ENCODE measurements at places on chromosomes 1 and 21.

DNA sequence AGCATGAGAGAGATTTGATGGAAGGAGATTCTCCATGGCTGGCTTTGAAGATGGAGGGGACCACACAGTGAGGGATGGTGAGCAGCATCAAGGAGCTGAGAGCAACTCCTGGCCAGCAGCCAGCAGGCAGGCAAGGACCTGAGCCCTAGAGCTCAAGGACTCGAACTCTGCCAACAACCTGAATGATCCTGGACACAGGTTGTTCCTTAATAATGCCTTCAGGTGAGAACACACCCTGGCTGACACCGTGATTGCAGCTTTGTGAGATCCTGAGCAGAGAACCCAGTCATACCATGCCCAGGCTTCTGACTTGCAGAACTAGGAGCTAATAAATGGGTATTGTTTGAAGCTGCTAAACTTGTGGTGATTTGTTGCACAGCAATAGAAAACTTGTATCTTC lies 183.1 kb downstream of the LMX1A start:
- no peak for DNase-seq

DNA sequence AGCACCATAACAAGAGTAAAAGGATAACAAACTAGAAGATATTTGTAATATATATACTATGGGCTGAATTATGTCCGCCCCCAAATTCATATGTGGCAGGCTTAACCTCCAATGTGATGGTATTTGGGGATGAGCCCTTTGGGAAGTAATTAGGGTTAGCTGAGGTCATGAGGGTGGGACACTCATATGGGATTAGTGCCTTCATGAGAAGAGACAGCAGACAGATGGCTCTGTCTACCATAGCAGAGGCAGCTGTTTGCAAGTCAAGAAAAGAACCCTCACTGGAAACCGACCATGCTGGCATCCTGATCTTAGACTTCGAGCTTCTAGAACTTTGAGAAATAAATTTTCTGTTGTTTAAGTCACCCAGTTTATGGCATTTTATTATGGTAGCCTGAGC lies 303.6 kb downstream of the LMO4 start:
- no peak for DNase-seq

DNA sequence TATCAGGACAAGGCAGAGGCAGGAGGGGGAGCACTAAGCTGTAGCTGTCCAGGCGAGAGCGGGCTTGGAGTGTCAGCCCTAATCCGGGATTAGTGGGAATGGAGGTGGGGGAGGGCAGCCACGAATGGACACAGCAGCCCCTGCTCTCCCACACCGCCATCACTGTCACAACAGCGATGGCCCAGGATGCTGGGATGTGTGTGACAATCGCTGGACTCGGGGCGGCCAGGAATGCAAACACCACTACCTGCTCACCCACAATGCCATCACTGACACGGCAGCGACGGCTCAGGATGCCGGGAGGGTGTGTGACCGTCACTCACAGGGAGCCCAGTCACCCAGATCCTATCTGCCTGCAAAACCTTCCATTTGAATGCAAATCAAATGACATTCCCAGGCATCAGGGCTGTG lies 2.9 kb downstream of the C2CD2 start:
- no peak for DNase-seq

DNA sequence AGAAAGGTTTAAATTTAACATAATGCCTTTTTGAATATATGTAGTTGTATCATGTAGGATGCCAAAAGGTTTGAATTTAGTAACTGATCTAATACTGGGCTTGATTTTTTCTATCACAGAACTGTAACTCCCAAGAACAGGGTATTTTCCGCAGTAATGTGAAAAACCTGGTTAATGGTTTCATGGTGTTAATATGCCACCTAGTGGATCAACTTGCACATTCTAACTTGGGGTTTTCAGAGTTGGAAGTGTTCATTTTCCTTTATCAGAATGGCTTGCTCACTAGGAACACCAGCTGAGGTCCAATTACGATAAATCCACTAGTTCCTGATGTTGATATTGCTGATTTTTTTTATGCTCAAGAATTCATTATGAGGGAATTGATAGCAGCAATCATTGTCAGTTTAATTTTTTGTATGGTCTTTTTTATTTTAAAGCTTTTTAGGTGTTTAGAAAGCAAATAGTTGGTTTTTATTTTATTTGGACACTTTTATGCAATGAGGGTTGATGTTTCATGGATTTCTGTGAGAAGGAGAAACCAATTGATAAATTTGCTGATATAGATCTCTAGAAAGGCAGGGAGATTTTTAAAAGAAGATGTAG lies 157.2 kb downstream of the PLA2G4A start:
- DNase-seq = no peak

GRCh38 chr1:155080312-155081228 lies 1.9 kb downstream of the EFNA3 start:
- DNase-seq = no peak

- no peak for DNase-seq
Measured at GRCh38 chr1:243254233-243254926, 701 bp downstream of the CEP170 start.

GRCh38 chr1:86207323-86207722 lies 50.8 kb upstream of the COL24A1 start:
- peak; percentile 96 for DNase-seq

GRCh38 chr1:89719502-89720306 lies 86.8 kb downstream of the LRRC8C start:
- no peak for DNase-seq

DNA sequence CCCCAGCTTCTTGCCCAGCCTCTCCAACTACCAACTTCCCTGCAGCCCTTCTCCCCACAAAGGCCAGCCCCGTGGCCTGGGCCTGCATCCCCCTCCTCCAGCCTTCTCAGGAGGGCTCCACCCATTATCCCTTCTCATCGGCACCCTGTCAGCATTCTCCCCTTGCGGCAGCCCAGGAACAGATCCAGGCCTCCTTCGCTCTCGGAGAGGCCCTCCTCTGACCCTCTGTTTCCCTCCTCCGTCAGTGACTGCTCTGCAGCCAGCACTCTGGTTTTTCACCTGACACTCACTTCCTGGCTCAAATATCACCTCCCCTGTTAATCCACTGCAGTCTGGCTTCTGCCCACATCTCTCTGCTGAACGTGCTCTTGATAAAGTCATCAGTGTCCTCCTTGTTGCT lies 17.5 kb downstream of the ADGRB2 start:
- no peak for DNase-seq

- no peak for DNase-seq
Measured at GRCh38 chr1:42211224-42211623, 46.7 kb upstream of the GUCA2A start.

GRCh38 chr1:161486806-161487741 lies 18.2 kb upstream of the FCGR2A start:
- peak; percentile 49 for DNase-seq

DNA sequence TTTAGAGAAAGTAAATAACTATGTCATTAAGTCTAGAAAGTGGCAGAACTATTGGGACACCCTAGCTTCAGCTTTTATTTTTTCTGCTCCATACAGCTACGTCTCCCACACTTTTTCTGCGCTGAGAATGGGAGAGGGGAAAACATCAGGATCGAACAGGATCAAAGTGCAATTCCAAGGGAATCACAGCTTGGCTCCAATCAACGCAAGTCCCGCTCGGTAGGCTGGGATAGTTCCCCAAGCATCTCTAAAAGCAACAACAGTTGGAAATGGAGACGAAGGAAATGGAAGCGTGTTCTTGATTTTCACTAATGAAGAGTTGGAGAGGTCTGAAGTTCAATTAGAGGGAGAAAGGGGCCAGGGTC lies 536 bp downstream of the HMGCL start:
- no peak for DNase-seq

DNA sequence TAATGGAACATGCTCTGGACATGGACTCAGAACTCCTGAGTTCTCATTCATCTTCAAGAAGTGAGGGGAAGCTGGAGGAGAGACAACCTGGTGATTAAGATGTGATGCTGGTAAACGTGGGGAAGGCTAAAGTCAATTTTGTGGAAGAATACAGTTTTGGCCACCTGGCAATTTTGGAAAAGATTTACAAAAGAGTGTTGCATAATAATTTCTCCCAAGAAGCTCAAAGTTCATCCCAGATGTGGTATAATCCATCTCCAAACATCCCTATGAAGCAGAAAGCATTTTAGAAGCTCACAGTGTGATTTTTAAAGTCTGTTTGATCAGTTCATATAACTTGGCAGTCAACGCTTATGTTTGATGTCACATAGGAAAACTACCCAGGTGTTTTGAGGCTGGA lies 208.7 kb downstream of the LMX1A start:
- DNase-seq = no peak

GRCh38 chr1:8727809-8728213 lies 89.6 kb downstream of the RERE start:
- DNase-seq = no peak

DNA sequence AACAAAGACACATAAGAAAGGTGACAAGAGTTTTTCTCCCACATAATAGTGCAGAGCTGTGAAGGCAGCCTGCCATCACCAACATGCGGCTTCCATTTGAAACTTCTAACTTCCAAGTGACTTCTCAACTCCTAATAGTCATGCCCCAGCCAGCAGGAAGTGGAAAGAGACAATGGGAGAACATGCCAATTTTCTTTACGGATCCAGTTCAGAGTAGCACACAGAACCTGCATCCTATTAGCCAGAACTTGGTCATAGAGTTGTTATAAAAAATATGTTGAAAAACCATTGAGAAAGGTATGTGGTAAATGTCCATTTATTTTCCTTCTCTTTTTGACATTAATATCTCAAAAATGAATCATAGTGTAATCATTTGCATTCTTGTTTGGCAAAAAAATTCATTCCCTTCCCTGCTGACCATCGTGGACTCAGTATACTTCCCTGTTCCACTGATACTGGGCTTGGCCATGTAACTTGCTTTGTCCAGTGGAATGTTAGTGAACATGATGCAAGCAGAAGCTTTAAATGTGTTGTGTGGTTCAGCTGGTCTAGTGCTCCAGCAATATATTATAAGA lies 197.4 kb downstream of the SEC16B start:
- DNase-seq = no peak

- peak; percentile 56 for DNase-seq
Measured at GRCh38 chr1:112674440-112674985, at the start of gene MOV10. TSS of gene MOV10 (plus strand) at chr1:112674659. CDS start at chr1:112674913, 254 bp downstream.

GRCh38 chr1:216785737-216786136 lies 62.5 kb upstream of the ESRRG start:
- DNase-seq = no peak

GRCh38 chr1:166184897-166185296 lies 18.1 kb upstream of the FAM78B start:
- DNase-seq = no peak

DNA sequence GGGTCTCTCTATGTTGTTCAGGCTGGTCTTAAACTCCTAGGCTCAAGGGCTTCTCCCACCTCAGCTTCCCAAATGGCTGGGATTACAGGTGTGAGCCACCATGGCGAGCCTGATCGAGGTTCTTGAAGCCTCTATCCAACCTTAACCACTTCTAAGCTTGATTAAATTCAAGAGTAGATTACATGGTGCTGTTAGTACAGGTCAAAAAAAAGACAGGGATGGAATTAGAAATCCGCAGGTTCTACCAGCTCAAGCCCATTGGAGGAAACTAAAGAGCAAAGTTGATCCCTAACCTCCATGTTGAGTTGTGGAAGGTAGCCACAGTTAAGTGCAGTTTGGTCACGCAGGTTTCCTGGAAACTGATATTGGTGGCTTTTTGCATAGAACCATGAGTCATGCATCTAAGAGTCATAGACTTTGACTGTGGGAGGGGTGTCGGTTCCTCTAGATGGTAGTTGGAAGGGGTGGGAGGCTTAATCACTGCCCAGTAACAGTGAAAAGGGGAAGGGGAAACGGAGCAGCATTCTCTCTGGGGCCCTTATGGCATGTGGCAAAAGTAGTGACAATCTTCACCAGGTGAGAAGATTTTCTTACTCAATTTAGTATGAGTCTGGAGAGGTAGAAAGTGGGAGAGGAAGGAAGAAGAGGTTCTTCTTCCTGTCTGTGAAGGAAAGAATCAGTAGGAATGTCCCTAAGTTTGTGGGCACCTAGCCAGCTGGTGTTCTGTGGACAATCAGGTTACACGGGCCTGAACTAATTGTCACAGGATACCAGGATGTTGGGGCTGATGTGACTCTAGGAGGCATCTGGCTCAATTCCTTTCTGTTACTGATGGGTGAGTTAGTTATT lies 7.0 kb downstream of the CD53 start:
- DNase-seq = no peak

DNA sequence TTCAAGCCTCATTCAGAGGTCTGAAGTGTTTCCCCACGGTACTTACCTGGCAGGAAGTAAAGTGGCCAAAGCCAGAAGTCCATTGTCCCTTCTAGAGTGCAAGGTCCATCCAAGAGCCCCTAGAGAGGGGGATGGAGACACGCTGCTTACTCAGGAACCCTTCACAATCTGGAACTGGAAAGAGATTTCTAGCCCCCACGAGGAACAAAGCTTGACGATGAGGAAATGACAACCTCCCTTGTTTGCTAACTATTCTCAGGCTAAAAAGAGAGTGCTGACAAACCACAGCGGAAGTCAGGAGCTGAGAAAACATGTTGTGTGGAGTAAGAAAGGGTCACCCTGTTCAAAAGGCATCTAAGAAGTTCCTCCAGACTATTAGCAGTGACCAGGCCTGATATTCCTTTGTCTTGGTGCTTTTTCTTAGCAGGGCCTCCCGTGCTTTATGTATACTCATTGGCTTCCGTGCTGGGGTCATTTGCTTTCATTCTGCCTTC lies at the start of gene FCMR:
FCMR (minus strand) TSS at position 170 of the 494 bp plus-strand sequence; CDS start at position 83, 87 bp downstream.
- DNase-seq = no peak

- DNase-seq = no peak
Measured at GRCh38 chr1:11412141-11412540, 66.8 kb upstream of the DISP3 start.

- DNase-seq = no peak
Measured at GRCh38 chr1:235054936-235055335, 73.7 kb downstream of the TOMM20 start.

- no peak for DNase-seq
Measured at GRCh38 chr1:43270421-43271095, 775 bp downstream of the TMEM125 start.

DNA sequence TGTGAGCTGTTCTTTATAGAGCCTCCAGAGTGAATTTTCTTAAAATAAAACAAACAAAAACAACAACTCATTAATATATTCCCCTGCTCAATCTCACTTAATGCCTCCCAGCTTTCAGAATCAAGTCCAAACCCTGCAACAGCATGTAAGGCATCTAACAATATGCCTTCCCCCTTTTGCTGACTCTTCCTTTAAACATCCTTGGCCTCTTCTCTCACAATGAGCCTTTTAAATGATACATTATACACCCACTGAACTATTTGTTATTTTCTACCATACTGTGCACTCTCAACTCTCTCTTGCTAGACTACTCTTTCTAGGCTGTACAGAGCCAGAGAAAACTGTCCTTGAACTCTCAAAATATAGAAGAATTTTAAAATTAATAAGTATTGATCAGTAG lies 115.2 kb upstream of the SNX7 start:
- no peak for DNase-seq

- no peak for DNase-seq
Measured at GRCh38 chr1:213714645-213715044, 273.1 kb upstream of the PROX1 start.

GRCh38 chr21:36545776-36546511 lies 66.0 kb upstream of the CLDN14 start:
- no peak for DNase-seq

GRCh38 chr1:19665496-19666465 lies 1.1 kb downstream of the HTR6 start:
- no peak for DNase-seq

- DNase-seq = no peak
Measured at GRCh38 chr1:98002288-98002687, 81.5 kb upstream of the DPYD start.

GRCh38 chr1:143584508-143584907 lies 387.3 kb downstream of the FAM72C start:
- no peak for DNase-seq

GRCh38 chr1:56304975-56305374 lies 274.4 kb downstream of the PLPP3 start:
- no peak for DNase-seq
